Gastroesophageal sphincter (tissue), 4 donors: ENCODE measurements at places on chromosomes 4 and X.
A peak's percentile ranks its signal among the peaks of the same experiment; 100 is the strongest.

DNA sequence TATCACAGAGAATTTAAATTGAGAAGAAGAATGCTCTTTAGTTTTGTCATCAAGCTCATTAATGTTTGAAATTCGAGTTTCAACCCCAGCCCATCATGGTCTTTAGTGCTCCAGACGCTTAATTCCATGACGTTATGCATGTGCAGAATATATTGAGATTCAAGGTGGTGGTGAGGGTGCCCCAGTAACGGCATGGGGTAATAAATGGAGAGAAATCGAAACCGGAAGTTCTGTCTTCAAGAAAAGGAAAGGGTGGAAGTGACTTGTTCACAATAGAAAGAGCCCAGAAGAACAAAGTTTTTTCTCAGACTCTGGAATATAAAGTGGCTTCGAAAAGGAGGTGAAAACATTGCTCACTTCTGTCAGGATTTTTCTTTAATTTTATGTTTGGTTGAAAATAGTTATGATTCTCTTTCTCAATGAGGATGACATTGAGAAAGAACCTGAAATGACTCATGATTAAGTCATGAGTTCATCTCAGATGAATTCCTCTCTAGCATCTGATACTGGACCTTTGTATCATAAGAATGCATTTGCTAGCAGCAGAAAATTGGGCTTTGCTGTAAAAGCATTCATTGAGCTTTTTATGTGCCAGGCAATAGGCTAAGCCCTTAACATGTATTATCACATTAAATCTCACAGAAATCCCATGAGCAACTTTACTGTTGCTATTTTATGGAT is 779 bp upstream of the DDX60L start:
- peak; percentile 66 for ATAC-seq

DNA sequence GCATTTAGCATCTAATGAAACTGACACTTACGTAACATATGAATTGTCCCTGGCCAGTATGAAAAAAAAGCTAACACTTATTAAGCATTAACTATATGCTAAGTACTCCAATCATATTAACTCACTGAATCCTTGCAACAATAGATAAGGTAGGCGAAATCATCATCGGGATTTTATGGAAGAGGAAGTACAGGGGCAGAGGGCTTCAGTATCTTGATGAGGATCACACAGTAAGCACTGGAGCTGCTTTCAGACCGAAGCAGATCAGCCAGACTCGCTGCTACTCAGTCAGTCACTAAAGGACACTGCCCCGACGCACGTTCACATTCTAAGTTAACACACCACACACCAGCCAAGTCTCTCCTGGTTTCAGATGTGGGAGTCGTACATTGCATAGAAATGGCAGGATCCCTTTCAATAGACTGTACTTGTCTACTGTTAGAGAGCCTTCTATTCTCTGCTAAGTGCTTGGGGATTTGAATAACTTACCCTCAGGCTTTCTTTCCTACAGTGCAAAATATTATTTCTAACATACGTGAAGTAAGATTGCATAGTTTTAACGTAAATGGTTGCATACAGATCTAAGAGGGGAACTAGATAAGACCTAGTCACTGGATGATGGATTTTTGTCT is 540.2 kb upstream of the TENM3 start:
- ATAC-seq: no peak

GRCh38 chrX:52346174-52347165 is 22.4 kb upstream of the XAGE2 start:
- ATAC-seq: no peak

DNA sequence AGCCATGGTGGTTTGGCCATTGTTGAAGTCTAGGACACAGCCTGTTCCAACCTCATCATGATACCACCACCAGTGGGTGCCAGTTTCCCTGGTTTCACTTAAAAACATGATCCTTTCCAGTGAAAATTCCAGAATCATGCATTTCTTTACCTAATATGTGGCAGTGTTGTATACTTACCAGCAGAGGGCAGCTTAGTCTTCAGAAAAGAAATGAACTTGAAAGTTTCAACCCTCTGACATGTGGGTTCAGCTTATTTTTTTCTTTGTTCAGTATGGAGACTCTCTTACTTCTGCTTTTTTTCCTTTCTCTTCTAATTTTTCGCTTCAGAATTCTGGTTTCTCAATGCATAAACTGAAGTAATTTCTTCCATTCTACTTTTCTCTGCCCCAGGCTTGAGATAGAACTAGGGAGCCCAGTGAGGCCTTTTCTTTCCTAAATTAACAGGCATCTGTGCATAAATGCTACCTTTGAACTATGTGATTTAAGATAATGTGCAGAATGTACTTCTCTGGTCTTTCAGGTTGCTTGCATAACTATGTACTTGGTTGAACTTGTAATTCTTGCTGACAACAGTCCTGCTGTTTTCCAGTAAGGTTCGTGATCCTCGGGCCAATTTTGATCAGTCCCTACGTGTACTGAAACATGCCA is 10.7 kb downstream of the LIAS start:
- peak; percentile 80 for ATAC-seq

GRCh38 chr4:6281436-6282313 is 12.0 kb downstream of the WFS1 start:
- peak; percentile 71 for ATAC-seq

DNA sequence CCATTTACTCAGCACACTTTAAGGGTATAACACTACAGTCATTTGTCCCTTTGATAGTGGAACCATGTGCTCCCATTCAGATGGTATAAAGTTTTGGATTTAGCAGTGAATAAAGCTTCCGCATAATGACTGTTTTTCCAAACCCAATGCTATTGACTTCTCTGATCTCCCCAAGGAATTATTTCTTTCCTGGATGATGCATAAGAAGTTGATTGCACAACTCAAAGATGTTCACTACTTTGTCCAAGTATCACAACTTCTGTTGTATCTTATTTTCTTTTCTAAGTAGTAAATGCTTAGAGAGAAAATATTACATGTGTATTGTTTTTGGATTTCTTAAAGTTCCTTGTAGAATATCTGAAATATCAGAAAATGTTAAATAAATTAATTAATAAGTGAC is 300.2 kb downstream of the GPM6A start:
- ATAC-seq: no peak

DNA sequence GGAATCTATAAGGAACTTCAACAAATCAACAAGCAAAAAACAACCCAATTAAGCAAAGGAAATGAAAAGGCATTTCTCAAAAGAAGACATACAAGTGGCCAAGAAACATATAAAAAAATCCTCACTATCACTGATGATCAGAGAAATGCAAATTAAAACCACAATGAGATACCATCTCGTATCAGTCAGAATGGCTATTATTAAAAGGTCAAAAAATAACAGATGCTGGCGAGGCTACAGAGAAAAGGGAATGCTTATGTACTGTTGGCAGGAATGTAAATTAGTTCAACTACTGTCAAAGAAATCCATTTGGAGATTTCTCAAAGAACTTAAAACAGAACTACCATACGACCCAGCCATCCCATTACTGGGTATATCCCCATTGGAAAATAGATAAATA is 292.4 kb upstream of the FAT1 start:
- no peak for ATAC-seq

GRCh38 chr4:142353149-142353738 is 492.9 kb downstream of the INPP4B start:
- peak; percentile 32 for ATAC-seq

GRCh38 chr4:123417813-123418212 is 21.2 kb downstream of the SPRY1 start:
- no peak for ATAC-seq

GRCh38 chr4:159003420-159004253 is 99.2 kb upstream of the RAPGEF2 start:
- no peak for ATAC-seq

DNA sequence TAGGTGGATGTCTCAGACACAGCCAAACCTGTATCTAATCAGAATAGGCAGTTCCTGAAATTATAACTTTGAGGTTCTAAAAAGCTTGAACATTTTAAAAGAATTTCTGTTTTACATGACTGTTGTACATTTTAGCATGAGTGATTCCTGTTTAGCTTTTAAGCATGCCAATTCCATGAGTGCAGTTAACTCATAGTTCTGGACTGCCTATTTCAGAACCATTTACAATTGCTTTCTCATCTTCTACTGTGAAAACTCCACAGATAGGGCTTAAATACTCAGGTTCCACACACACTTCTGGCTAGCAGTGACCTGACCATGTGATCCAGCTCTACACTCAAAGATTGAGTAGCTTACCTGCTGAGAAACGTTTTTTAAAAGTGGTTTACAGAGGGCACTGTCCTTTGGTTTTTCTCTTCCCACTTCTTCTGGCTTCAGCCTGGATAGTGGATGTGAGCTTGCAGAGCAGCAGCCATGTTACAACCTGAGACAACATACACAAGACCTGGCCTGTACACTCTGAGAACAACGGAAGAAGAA is 280.8 kb downstream of the ANKRD50 start:
- no peak for ATAC-seq

DNA sequence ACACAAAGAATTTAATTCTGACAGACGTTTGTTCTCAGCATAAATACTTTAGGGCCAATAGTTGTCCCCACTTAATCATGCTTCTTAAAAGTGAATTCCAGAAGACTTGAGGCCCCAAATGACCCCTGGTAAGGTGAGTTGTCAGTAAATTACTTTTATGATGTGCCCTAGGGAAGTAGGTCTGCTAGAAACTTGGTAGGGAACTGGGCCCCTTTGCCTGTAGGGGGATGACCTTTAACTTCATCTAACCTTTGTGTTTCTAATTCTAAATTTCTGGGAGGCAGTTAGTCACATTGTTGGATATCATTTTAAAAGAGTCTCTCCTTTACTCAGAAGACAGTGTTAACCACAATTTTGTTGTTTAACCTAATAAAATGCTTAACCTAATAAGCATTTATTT is 28.8 kb downstream of the HHIP start:
- no peak for ATAC-seq

- peak; percentile 80 for ATAC-seq
Observed at GRCh38 chr4:82739287-82740190, 59.1 kb downstream of the SCD5 start.

DNA sequence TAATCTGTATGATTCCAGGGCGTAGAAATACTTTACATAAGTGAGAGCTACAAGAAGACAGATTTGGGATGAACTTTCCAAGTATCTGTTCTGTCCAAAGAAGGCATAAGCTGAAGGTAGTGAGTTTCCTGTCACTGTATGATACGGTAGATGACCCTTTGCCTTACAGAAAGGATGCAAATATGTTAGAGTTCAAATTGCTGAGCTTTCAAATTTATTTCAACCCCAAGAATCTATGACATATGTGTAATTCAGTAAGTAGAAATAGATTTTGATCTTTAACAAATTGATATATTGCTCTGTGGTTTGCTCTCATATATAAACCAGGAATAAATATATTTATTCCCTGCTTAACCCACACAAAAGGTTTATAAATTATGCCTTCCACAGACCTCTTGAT is 16.5 kb downstream of the DIPK2B start:
- no peak for ATAC-seq

DNA sequence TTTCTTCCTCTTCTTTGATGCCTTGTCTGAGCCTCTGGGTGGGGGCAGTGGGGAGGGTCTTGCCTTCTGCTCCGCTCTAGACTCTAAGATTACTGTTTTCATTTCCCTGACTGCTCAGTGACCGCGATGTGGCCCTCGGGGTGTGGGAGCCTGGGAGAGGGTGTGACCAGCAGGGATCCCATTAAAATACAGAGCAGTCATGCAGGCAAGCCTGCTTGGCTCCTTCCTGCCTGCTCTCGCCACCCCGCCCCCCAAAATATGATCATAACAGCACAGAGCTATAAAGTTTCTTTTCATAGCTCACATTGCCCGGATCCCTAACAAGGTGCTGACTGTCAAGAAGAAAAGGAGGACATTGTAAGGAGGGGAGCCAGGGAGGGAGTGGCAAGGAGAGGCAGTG is 332.9 kb downstream of the RAB28 start:
- no peak for ATAC-seq

GRCh38 chr4:43132010-43132582 is 239.6 kb downstream of the GRXCR1 start:
- ATAC-seq: no peak

GRCh38 chrX:47514533-47515235 is 31.7 kb upstream of the ZNF41 start:
- ATAC-seq: no peak

- ATAC-seq: peak; percentile 82
Observed at GRCh38 chrX:42567268-42567667, 210.7 kb downstream of the PPP1R2C start.

GRCh38 chrX:16022580-16023200 is 100.7 kb upstream of the GRPR start:
- ATAC-seq: no peak

GRCh38 chrX:137746289-137746688 is 180.4 kb downstream of the ZIC3 start:
- no peak for ATAC-seq

DNA sequence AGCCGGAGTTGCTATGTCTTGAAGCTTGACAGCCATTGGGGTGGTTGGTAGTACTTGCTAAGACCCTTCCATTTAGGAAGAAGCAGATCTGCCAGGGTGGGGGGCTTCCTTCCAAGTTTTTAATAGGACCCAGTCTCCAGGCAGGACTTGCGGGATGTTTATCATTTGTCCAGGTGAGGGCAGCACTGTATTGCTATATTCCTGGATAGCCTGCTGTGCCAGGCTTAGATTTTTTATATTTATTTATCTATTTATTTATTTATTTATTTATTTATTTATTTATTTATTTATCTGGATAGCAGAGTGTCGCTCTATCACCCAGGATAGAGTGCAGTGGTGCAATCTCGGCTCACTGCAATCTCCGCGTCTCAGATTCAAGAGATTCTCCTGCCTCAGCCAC is 87.4 kb upstream of the CT45A1 start:
- ATAC-seq: no peak

DNA sequence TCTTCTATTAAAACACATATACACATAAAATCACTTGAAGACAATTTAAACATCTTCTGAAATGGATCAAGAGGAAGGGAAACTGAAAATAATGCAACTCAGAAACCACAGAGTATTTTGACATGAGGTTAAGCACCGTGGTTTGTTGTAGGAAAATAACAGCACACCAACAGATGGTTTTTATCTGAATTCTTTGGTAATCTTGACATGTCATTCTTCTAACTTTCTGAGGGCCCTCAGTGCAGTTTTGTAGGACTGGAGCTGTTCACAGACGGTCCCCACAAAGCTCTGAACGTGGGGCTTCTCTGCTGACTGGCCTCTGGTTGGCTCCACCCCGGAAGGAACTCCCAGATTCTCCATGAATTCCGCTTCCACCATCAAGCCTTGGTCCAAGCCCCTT is 16.0 kb upstream of the TLR8 start:
- no peak for ATAC-seq

- ATAC-seq: no peak
Observed at GRCh38 chrX:140425712-140426395, 79.0 kb downstream of the SOX3 start.

- ATAC-seq: no peak
Observed at GRCh38 chr4:108725457-108725856, 37.4 kb downstream of the ETNPPL start.
